GM13976 (cell line): ENCODE measurements at places on chromosomes 3 and 15.
A peak's percentile ranks its signal among the peaks of the same experiment; 100 is the strongest.

DNA sequence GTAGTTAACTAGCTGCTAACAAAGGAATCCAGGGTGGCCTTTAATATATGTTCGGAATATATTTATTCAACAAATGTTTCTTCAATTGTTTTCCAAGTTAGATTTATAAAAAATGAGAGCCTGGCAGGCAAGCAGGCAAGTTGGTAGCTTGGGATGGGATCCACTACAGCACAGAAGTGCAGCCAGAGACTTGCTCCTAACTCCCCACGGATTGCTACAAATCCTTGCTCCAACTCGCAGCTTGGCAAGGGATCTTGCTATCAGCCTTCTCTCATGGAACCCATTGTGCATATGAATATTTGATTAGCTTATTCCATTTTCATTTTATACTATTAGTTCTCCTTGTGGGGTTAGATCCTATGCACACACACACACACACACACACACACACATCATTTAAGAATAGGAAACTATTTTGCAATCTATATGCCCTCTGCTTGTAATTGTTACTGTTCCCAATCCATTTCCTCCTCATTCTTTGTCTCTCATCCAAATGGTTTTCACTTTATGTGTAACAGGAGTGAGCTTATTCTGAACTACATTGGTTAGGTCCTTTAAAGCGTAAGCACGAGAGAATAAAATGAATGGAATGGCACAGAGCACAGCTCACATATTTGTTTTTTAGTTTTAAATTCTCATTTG, 505.6 kb downstream of the LPP start:
- no peak for DNase-seq

DNA sequence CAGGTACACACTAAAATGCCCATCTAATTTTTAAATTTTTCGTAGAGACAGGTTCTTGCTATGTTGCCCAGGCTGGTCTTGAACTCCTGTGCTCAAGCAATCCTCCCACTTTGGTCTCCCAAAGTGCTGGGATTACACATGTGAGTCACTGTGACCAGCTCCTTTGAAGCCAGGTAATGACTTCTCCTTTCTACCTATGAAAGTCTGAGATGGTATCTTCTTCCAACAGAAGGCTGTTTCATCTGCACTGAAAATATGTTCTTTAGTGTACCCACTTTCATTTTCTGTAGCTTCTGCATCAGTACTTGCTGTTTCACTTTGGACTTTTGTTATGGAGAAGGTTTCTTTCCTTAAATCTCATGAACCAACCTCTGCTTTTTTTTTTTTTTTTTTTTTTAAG, 8.8 kb downstream of the OIP5 start:
- DNase-seq: no peak

DNA sequence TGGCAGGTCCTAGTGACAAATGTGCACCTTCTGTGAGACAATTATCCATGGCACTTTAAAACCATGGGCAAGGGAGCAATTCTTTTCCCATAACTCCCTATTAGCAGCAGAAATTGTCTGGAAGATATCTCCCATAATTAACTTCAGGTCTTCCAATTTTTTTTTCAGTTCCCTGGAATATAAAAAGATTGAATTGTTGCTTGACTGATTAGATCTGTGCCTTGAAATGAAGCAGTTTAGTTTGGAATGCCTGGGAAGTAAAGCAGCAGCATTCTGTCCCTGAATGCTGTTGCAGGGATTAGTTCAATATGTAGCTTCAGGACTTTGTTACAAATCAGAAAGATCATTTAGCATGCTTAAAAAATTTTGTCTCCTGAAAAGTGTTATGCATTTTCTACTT, 137.0 kb upstream of the GOLGA6L4 start:
- DNase-seq: no peak

- DNase-seq: peak; percentile 60
Observed at GRCh38 chr3:46695177-46695961, 1.9 kb upstream of the ALS2CL start.

- no peak for DNase-seq
Observed at GRCh38 chr15:75921732-75922703, 18.3 kb downstream of the FBXO22 start.
